ENCODE measurements at places on chromosomes 6 and 20. TPM values are rescaled to one million over a fixed set of nuclear protein-coding genes. Genes with fewer than 3 reads are reported as not detected.

GINM1 gene
- 21.8 TPM for total RNA-seq

SYNDIG1 gene
- total RNA-seq = 0.13 TPM

SIM1 gene
- 3.3 TPM for total RNA-seq

MAP1LC3A gene
- 92.3 TPM for total RNA-seq

ADNP gene
- total RNA-seq = 25.7 TPM

TRIM31 gene
- not detected for total RNA-seq

TFAP2C gene
- 1.5 TPM for total RNA-seq

SOX12 gene
- total RNA-seq = 23.3 TPM

HLA-DPB1 gene
- total RNA-seq = 41.1 TPM

SYCP2L gene
- 0.38 TPM for total RNA-seq

PI16 gene
- not detected for total RNA-seq

NNAT gene
- total RNA-seq = 20.9 TPM

LY6G6C gene
- total RNA-seq = not detected

SIRPD gene
- not detected for total RNA-seq

MEP1A gene
- total RNA-seq = not detected

SF3B5 gene
- 280 TPM for total RNA-seq

CENPB gene
- 88.3 TPM for total RNA-seq

KIF25 gene
- not detected for total RNA-seq

ZNF391 gene
- total RNA-seq = 0.81 TPM

POU5F1 gene
- total RNA-seq = 4.4 TPM
